ENCODE measurements at places on chromosomes 6 and 20.

GRCh38 chr20:9711872-9712271 is 127.0 kb downstream of the PAK5 start:
- no peak for DNase-seq

GRCh38 chr6:137799950-137800568 is 67.0 kb upstream of the TNFAIP3 start:
- DNase-seq: no peak

- DNase-seq: no peak
Observed at GRCh38 chr20:45959956-45960630, 11.9 kb downstream of the ZNF335 start.

DNA sequence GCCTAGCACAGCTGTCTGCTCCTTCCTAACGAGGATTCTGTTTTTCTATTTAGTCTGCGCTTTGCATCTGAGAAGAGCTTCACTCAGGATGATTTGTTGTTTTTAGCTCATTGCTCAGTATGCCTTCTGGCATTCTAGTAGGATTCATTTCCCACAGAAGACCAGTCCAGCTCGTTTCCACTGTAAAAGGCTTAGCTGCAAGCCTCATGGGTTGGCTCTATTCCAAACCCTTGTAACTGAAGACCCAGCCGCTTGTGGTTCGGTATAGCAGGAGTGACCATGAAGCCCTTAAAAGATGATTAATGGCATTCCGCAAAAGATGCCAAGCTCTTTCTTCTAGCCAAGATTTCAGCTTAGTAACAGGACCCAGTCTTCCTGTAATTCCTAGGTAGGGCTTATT is 7.2 kb downstream of the ADGRF1 start:
- no peak for DNase-seq

- DNase-seq: no peak
Observed at GRCh38 chr6:52328729-52329128, 33.2 kb upstream of the PAQR8 start.

DNA sequence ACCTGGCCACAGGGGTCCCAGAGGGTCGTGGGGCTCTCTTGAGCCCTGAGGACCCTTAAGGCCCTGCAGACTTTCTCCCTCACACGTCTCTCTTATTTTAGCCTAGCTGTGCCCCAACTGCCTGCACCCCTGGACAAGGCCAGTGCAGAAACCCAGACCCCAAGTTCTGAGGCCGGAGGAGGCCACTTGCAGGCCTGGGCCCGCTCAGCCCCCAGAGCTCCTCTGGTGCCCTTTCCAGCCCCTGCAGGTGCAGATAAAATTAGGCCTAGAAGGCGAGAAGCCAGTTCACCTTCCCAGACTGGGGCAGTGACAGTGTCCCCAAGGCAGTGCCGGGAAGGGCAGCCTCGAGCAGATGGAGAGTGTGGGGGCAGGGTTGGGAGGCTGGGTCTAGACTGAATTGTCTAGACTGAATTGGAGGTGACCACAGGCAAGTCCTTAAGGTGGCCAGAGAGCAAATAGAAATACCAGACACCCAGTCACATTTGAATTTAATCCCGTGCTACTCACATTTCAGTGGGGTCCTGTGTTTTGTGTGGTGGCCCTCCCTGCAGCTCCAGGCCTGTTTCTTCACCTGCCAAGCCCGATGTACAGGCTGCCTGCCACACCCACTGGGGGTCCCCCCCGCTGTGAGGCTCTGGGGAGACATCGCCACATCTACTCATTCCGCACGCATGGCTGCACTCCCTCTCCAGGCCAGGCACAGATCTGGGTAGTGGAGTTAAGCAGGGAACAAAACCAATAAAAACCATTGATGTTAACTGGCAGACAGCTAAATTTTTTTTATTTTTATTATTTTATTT is 8.6 kb upstream of the IP6K3 start:
- no peak for DNase-seq

- DNase-seq: no peak
Observed at GRCh38 chr6:133827766-133828165, 61.1 kb upstream of the TCF21 start.

DNA sequence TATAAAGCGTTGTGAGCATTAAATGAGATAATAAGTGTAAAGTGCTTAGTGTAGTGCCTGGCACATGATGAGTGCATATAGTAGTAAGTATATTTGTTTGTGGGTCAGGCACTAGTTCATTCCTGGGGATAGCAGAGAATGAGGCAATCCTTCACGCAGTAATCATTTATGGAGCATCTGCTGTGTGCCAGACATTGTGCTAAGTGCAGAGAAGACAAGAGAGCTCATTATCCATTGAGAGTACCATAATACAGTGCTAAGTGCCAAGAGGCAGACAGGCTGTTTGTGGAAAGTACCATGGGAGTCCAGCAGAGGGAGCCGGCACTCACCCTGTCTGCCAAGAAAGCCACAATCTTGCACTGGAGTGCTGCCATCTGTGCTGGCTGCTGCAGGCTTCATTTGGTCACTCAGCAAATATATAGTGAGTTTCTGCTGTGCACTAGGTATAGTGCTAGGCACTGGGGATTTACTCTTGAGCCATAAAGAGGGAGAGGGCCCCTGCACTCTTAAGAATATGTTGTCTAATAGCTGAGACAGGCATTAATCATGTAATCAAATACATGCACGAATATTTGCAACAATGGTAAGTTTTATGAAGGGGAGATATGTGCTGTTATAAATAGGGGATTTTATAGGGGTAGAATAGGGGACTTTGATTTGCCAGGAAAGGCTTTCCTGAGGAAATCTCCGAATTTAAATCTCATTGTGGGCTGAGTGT is 12.9 kb upstream of the MROH8 start:
- DNase-seq: peak; percentile 36
